ENCODE measurements at places on chromosomes 16 and 17.

DNA sequence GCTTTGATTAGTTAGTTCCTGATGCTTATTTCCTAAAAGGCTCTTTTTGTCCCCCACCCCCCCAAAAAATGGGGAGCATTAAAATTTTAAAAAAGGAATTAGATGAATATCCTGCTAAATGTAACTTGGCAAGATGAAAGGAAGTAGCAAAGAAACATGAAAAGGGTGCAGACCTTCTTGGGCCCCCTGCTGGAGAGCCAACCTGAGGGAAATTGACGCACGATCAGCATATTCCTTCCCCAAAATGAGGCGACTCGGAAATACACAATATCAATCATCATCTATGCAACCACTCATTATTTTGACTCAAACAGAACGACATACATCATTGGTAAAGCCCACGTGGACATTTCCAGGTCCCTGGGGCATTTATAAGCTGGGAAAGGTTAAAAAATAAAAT, 59.7 kb downstream of the GRIN2A start:
- no peak for DNase-seq

DNA sequence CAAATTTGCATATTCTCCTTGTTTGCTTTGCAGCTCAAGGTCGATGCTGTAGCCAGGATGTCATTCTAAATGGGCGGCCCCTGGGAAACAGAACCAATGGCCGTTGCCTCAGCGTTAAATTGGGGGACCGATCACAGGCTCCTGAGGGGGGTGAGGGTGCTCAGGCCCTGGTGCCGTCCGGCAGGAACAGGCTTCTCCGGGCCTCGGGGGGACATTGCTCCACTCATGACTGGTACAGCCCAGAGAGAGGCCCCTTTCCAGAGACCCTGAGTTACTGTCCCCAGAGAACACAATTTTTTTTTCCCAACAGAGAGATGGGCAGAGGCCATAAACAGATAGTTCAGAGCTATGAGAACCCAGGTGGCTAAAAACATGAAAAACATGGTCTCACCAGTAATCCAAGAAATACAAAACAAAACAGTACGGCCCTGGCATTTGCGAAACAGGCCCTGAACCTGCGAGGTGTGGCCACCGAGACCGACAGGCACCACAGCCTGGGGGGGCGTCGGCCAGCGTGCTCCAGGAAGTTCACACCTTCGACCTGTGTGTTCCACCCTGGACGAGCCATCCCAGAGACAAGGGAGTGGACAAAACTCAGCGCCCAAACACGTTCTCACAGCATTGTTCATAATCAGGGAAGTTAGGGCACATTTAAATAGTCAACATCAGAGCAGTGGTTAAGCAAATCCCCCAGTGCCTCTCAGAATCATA, 82.8 kb downstream of the METRNL start:
- DNase-seq, result no peak

- peak; percentile 77 for DNase-seq
These were observed 109.5 kb downstream of the YPEL2 start for GRCh38 chr17:59440757-59441463.

- DNase-seq, result no peak
These were observed 50.3 kb upstream of the SEC14L1 start for GRCh38 chr17:77090476-77090875.

- no peak for DNase-seq
These were observed 14.2 kb downstream of the SLX4 start for GRCh38 chr16:3597226-3597625.

Measured in hepatic stellate cell (primary cell).